ENCODE measurements at places on chromosomes 2 and 18.

DNA sequence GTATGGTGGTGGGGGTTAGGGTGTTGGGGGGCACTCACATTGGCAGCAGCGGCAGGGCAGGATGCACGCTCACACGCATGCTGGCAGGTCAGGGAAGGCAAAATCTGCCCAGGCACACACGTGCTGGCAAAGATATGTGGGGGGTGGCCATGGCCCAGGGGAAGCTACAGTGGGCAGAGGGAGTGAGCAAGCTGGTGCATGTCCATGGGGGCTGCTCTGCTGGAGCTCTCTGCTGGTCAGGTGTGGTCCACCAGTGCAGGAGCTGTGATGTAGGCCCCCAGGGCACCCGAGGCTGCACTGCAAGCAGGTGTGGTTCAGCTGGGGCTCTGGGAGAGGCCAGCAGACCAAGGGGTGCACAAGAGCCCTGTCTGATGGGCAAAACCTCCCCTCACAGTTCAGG, 491.5 kb upstream of the TNP1 start:
- no peak for DNase-seq

- DNase-seq: no peak
These were observed 43.4 kb upstream of the ROCK2 start for GRCh38 chr2:11387843-11388242.

DNA sequence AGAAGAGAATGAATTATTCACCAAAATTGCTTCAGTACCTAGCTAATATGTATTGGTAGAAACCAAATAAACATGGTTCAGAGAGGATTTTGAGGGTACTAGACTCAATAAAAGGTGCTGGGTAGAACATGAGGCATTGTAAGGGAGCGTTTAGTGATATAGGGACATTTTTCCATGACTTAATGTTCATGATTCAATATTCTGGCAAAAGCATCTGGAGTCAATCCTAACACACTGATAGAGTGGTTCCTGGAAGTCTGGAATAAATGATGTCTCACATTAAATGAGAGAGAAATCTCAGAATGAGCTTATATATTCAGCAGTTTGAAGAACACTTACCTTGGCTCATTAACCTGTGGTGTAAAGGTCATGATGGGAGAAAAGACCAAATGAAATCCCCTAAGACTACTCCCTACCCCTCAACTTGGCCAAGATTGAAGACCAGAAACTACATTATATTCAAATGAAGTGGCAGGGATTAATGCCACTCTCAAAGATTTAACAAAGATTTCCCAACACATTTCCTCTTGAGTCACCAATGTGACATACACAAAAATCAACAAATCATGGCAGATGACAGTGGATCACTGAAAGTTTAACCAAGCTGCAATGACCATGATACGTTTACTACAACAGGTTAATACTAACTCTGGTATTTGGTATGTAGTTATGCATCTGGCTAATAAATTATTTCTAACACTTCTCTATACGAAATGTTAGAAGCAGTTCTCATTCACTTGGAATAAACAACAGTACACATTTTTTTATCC, 309.5 kb downstream of the SATB2 start:
- no peak for DNase-seq

GRCh38 chr2:196275646-196276352, 104.4 kb upstream of the STK17B start:
- DNase-seq: peak; percentile 60

DNA sequence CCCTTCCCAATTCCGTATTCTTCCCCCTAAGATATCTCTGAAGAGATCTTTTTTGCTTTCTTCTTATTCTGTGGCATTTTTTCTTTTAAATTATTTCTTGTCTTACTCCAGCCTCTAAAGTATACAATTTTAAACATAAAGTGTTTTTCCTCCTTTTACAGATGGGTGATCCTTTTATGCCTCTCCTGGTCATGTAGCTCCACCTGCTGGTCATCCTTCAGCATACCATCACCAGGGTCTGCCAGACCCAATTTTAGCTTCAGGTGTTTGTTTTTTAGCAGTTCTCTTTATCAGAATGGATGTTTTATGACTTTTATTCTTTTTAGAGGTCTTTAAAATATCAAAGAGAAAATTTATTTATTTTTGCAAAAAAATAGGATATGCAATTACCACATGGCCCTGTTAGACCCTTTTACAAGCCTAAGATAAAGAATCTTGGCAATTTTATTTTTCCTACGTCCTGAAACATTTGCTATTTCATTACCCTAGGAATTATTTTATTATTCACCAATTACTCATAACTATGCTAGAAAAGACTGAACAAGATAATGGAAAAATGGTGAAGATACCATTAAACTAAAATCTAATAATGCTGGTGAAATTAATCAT, 55.5 kb downstream of the PIGN start:
- DNase-seq: peak; percentile 69

DNA sequence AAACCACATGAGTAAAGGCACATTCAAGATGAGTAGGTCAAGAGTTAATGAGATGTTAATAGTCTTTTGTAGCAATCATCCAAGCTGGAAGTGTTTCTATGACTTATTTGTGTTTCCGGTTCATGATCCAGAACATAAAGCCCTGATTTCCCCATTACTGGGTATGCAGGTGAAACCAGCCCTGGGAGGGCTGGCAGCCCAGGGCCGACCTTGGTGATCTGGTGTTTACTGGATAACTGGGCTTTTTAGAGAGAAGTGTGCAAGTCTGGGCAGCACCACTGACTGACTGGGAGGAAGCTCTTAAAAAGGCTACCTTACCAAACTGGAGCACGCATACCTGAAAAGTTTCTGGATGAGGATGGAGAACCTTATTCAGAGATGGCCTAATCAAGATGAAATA, 431.6 kb upstream of the VRK2 start:
- DNase-seq: no peak

DNA sequence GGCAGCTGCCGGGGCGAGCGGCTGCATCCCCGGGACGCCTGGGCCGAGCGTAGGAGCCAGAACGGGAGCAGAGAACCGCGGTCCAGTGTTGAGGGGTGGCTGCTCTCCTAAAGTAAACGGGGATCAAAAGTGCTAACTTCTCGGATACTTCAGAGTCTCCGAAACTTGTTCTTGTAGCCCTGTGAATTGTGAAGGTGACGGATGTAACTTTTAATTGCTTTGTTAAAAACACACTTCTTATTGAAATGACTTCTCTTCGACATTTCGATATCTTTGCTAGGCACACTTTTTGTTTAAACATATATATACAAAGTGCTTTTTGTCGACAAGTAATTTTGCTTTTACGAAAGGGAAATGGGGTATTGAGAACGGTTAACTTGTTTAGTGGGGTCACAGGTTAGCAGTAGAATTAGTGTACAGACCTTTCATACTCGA, 540 bp downstream of the ATP9B start:
- peak; percentile 56 for DNase-seq

DNA sequence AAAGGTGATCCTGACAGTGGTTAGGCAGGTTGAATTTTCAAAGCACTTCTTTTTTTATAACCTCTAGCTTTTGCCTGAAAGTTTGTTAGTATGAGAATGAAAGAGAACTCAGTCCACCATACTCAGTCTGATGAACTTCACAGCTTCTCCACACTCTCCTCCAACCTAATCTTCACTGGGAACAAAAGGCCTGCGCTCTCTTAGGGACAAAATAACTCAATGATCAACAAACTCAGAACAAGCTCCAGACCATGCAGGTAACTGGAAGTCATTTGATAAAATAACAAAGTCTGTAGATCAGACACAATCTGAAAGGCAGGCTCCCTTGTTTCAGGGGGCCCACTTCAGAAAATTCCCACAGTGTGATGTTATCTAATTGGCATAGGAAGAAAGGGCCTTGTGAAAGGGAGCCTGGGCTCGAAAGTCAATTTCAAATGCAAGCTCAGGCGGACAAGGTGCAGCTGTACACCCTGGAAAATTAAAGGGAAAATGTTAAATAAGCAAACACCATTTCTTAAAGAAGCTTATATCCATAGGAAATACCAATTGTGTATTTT, 142.2 kb downstream of the STK39 start:
- no peak for DNase-seq

DNA sequence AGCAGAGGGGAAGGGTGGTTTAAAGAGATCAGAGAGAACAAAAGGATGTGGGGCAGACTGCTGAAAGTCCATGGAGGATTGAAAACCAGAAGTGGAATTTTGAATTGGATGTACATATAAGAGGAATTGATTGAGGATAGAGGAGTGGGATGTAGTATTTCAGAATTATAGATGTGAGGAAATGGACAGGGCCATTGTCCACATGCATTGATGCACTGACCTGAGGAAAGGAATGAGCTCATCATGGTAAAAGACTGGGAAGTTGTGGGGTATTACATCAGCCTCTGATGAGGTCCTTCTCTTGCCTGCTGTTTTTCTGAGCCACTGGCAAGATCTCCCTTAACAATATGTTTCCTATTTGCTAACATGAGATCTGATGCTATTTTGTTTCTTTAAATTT, 365.7 kb upstream of the FANCL start:
- no peak for DNase-seq

GRCh38 chr2:162060532-162060931, 13.5 kb downstream of the DPP4 start:
- no peak for DNase-seq

GRCh38 chr2:111208639-111209038, 87.9 kb downstream of the BCL2L11 start:
- no peak for DNase-seq

GRCh38 chr2:128949360-128949759, 630.7 kb upstream of the HS6ST1 start:
- DNase-seq: no peak

DNA sequence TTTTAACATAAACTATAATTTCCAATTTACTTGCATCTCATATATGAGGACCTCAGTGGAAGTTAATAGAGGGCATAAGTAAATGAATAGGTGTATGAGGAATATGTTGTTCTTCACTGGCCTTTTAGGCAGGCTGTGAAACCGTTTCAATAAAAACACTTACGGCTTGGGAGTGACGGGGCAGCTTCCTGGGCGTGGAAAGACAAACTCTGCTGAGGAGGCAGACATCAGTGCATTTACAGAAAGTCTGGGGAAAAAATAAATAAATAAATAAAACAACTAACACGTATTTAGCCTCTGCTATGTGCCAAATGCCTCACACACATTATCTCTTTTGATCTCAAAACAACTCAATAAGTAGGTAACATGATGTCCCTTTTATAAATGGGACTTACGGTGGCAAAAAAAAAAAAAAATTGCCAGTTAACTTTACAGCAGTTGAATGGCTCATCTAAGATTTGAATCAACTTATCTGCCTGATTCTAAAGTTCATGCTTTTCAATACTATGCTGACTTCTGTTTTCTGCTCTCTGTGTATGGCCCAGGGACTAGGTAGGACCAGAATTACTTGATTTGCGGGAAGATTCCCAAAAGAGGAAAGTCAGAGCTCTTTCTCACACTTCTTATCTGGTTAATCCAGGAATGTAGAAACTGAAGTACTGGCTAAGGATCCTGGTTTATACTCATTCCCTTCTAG, 77.5 kb upstream of the LRATD1 start:
- DNase-seq: no peak

DNA sequence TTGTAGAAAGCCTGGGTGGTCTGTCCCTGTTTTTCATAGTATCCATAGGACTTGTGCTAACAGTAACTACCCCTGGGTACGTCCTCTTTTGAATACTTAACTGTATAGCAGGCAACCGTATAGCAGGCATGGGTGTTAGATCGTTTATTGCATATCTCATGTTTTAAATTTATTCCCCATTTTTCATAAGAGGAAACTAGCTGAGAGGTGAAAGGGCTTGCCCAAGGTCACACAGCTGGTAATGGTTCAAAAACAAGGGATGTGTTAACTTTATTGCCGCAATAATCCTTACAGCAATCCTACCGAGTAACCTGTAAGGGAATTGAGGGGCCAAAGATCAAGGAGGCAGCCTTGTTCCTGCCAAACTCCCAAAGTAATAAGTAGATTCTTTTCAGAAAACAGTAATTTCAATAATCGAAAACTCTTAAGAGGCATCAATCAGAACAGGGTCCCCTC, 990 bp upstream of the MGAT4A start:
- no peak for DNase-seq

GRCh38 chr2:225814554-225814953, 415.0 kb downstream of the NYAP2 start:
- DNase-seq: no peak

- DNase-seq: no peak
These were observed 126.6 kb upstream of the KYNU start for GRCh38 chr2:142750858-142751257.

DNA sequence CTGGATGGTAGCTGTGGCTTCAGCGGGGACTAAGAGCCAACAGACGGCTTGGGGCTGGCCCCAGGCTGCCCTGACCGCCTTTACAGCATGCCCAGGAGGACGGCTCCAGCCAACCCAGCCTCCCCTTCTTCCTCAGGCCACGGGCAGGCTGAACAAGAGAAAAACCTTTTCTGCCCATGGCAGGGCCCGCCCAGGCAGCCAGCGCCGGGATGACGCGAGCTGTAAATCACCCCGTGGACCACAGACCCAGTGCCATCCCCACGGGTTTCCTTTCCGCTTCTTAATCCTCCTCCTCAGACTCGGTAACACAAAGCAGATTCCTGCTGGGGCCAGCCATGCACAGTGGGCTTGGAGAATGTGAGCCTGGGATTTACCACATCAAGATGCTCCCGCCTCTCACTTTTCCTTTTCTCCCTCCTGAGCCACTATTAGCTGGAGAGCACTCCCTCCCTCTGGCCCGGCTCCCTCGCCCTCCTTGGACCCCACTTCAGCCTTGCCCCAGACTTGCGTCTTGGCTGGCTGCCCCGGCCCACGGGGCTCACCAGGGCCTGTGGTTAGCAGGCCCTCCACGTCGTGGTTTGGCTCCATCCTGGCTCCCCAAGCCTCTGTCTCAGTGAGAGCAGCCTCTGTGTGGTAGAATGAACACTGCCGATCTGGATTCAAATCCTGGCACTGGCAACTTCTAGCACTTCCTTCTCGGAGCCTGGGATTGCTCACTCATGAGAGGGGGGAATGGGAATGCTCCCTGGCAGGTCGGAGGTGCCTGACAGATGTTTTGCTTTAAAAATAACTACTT, 31.4 kb downstream of the ATOH8 start:
- DNase-seq: no peak

DNA sequence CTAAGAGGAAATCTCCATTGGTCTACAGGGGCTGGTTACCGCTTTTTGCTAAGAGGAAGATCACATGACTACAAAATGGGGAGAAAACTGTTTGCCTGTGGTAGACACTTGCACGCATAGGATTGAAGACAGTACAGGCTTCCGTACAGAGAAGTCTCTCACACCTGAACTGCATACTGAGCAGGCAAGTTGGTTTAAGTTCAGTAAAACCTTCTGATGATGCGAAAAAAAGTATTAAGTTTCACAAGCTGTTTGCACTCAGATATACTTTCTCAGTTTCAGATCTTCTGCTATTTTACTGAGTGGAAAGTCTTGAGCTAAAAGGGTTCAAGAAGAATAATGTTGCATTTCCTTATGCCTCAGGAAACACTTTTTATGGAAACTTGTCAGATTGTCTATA, 292.2 kb upstream of the MC4R start:
- no peak for DNase-seq

Data from activated CD8-positive, alpha-beta memory T cell treated with anti-CD3 and anti-CD28 coated beads, Interleukin-2, amount 10 ng/mL, durations not matched to agents 7 days and 5 days (primary cell).